ENCODE measurements at places on chromosomes 1 and 21.

GRCh38 chr21:10272216-10272615 is 249.2 kb upstream of the TPTE start:
- DNase-seq: no peak

DNA sequence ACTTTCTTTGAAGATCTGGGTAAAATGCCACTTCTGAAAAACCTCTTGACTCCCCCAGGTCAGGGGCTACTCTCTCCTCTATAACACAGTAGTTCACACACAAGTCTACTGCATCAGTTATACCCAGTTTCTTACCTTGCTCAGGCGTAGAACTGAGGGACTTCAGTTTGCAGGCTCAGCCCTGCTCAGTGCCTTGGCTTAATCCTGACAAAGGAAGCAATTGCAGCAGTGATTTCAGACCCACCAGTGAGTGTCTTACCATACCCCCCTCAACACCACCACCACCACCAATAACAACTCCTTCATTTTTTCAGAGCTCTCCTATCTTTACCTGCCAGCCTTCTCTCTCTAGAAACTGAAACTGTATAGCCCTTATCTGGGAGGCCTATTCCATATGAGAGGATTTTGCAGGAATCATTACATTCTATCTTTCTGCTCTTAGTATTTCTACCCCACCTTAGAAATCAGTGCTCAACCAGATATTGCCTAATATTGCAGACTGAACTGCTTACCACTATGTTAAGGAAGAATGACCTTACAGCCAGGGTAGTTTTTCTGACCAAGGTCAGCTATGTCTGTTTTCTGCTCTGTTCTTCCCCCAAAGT is 105.5 kb upstream of the S1PR1 start:
- DNase-seq: no peak

DNA sequence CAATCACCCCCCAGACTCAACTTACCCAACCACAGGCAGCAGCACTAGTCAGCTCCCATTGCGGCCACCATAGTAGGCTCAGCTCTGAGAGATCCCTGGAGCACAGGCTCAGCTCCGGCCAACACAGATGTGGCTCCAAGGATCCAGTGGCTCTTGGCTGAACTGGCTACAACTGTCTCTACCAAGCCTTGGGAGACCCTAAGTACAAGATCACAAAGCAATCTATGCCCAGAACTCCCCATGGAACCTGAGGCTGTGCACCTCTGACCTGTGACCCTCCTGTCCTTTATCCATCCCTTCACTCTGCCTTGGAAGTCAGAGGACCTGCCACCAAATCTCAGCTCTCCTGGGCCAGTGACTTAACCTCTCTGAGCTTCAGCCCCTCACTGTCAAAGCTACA is 61.8 kb upstream of the GJB5 start:
- no peak for DNase-seq

- no peak for DNase-seq
Observed at GRCh38 chr1:11100149-11100493, 452 bp upstream of the EXOSC10 start.

DNA sequence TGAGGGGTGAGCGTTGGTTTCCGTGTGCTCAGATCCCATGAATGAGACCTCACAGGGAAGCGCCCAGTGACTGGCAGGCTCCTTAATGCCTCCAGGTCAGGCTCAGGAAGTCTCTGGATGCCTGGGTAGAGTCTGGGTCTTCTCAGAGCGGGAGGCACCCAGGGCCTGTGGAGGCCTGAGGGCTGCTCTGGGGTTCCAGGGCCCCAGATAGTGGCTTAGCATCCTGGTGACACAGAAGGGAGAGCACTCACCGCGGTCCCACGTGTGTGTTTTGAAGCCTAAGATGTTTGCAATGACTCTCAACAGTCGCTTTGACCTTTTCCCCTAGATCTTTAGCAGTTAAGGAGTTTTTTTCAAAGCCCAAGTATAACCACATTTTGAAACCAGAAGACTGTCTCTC is 25.0 kb downstream of the PRMT2 start:
- DNase-seq: no peak

DNA sequence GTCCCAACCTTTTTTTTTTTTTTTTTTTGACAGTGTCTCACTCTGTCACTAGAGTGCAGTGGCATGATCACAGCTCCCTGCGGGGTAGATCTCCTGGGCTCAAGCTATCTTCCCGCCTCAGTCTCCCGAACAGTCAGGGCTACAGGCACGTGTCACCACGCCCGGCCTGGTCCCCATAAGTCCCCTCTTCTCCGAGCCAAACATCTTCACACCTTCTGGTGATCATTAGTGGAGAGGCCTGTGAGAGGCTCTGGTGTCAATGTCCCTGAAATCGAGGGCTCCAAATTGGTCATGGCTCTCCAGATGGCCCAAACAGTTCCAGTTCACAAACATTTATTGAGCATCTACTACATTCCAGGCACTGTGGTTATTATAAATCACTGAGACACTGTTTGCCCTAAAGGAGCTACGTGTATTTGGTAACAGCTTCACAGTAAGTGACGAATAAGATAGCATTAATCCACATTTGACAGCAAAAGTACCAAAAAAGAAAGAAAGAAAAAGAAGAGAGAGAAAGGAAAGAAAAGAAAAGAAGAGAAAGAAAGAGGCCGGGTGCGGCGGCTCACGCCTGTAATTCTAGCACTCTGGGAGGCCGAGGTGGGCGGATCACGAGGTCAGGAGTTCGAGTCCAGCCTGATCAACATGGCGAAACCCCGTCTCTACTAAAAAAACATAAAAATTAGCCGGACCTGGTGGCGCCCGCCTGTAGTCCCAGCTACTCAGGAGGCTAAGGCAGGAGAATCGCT is 867 bp upstream of the TIMM17A start:
- DNase-seq: no peak

DNA sequence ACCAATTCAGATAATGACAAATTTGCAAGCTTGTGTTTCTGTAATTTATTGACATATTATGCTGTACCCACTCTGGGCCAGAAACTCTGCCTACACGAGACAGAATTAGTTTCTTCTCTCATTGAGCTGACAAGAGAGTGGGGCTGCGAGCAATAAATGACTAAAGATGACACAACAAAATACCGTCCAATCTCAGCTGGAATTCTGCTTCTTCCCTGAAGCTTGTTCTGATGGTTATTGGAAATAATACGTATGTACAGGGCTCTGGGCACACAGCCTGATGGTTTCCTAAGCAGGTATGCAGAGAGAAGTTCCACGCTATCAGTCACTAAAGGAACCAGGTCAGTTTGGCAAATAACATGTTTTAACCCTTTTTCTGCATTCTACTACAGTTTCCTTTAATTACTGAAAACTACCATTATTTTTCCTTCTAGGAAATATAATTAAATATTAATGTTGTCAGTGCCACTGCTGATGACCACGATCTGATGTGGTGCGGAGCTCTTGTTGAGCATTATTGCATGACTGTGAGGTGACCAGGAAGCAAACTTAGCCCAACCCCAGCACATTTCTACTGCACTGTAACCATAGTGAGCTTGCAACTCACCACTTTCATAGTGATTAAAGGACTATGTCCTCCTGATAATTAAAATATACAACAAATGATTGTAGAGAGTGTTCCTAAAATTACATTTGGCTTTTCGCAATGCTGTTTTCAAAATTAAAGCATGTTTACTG is 221.4 kb upstream of the L1TD1 start:
- DNase-seq: no peak

GRCh38 chr1:35398739-35399138 is 130.2 kb downstream of the ZMYM4 start:
- DNase-seq: no peak

DNA sequence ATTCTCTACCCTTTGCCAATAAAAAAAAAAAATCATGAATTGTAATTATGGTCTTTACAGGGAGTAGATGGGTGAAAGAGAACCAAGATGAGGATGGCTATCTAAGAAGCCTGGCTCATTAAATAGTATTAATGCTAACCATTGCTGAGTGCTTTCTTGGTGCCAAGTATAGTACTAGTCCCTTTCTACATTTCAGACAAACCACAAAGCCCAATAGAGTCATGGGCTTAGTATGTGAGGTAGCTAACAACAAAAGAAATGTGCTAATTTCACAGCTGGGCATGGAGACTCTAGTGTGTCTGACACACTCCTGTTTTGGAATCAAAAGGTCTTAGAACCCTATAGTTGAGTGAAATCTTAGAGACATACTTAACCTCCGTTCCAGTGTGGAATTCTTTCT is 84.5 kb upstream of the ESRRG start:
- no peak for DNase-seq

- no peak for DNase-seq
Observed at GRCh38 chr1:232629250-232630046, 485 bp downstream of the SIPA1L2 start.

- DNase-seq: no peak
Observed at GRCh38 chr1:184882957-184883815, 91.1 kb downstream of the NIBAN1 start.

GRCh38 chr1:224070521-224070920 is 43.4 kb upstream of the FBXO28 start:
- DNase-seq: no peak

GRCh38 chr1:204150702-204151551 is 917 bp downstream of the ETNK2 start:
- DNase-seq: no peak

DNA sequence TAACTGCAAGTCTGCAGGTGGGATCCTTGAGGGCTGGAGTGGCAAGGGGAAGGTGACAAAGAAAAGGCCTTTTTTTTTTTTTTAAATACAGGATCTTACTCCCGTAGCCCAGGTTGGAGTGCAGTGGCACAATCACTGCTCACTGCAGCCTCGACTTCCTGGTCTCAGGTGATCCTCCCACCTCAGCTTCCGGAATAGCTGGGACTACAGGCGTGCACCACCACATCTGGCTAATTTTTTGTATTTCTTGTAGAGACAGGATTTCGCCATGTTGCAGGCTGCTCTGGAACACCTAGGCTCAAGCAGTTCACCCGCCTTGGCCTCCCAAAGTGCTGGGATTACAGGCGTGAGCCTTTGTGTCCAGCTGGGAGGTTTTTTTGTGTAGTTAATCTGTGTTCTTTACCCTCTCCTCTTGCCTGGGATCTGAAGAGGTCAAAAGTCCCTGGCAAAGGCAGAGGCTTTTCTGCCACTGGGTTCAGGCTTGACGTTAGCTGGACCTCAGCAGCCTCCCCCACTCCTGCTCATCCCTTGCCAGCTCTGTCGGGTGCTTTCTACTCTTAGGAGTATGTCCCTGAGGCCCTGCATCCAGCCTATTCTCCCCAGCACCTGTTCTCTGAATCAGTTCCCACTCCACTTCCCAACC is 5.2 kb downstream of the IL6R start:
- no peak for DNase-seq

DNA sequence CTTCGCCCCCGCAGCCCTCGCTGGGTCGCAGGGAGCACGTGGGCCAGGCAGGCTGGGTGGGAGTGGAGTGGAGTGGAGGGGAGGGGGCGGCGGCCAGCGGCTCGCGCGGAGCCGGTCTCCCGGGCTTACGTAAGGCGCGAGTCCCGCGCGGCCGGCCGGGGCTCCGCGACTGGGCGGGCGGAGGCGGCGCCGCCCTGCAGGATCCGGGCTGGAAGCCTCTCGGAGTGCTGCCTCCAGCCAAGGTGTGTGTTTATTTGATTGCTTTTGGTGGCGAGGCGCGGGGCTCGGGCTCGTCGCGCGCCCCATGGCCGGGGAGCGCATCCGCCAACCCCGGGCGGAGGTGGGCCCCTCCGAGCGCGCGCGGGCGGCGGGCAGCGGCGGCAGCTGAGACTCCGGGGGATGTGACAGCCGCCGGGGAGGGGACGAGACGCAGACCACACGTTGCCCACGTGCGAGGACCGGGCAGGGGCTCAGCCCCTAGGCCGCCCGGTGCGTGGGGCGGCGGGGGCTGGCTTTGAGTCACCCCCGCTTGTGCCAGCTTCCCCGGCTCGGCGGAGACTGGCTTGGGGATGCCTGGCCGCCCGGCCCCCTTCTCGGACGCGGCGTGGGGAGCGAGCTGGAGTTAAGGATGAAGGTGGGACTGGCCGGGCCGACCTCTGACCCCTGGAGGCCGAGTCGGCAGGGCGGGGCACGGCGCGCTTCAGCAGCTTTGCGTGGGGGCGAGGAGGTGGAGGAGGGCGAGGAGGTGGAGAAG is 402 bp upstream of the AK4 start:
- DNase-seq: no peak

DNA sequence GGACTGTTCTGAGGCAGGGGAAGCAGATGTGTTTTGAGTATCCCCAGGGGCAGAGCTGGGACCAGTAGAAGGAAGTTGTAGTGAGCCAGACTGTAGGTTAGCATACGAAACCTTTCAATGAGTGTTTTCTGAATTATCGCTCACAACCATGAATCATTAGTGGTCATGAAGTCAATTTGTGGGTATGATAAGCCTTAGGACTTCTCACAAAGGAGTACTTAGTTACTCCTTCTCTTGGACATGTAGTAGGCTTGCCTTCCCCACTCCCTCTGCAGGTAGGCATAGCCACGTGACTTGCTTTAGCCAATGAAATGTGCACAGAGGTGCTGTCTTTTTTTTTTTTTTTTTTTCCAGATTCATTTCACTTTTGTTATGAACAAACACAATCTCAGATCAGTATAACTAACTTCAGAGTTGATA is 23.9 kb upstream of the FAAH start:
- DNase-seq: no peak

- DNase-seq: no peak
Observed at GRCh38 chr1:215835951-215836350, 268.8 kb downstream of the KCTD3 start.

DNA sequence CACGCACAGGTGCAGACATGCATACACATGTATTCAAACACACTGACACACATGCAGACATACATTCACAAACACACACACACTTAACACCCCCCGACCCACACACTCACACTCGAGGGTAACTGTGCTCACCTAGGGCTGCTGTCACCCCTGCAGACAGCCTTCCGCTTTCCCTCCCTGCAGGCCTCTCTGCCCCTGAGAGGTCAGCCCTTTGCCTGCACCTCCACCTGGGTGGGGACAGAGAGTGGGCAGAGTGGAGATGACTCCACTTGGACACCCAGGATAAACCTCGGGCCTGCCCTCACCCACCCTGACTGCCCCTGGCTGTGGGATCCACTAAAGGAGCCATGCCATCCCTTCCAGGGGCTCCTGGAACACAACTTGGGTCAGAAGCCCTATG is 264.3 kb downstream of the PTPRU start:
- no peak for DNase-seq

- DNase-seq: no peak
Observed at GRCh38 chr21:17793246-17794123, 25.7 kb downstream of the C21orf91 start.

DNA sequence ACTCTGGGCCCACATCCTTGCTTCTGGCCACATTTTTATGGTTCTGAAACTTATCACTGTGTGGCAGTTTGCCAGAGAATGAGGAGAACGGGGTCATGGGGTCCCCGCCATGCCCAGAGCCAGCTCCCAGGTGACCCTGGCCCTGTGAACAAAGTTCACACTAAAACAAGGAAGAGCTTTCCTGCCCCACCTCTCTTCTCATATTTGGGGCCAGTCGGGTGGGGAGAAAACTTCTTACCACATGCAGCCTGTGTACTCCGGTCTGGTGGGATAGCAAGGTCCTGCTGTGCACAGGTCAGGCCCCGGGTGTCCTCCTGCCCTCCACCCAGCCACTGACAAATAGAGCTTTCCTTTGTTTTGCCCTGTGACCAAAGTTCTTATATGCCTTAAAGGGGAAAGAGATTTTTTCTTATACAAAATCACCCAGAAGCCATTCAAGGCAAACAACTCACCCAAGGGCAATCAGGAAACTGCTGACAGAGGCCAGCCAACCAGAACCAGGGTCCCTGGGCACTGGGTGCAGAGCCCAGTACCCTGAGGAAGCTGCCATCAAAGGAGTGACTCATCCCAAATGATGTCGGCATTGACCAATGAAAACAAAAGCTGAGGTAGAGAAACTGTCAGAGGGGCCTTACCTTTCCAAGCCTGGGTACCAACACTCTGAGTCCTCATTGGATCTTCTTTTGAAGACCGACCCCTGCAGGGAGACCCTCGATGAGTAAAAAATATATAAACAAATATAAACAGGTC is 53.6 kb downstream of the OLIG1 start:
- no peak for DNase-seq

Measured in stimulated activated CD4-positive, alpha-beta T cell treated with anti-CD3 and anti-CD28 coated beads, Interleukin-15, amount 100 ng/mL, for 1 hour (primary cell).